ENCODE measurements at places on chromosomes 16 and 17.

DNA sequence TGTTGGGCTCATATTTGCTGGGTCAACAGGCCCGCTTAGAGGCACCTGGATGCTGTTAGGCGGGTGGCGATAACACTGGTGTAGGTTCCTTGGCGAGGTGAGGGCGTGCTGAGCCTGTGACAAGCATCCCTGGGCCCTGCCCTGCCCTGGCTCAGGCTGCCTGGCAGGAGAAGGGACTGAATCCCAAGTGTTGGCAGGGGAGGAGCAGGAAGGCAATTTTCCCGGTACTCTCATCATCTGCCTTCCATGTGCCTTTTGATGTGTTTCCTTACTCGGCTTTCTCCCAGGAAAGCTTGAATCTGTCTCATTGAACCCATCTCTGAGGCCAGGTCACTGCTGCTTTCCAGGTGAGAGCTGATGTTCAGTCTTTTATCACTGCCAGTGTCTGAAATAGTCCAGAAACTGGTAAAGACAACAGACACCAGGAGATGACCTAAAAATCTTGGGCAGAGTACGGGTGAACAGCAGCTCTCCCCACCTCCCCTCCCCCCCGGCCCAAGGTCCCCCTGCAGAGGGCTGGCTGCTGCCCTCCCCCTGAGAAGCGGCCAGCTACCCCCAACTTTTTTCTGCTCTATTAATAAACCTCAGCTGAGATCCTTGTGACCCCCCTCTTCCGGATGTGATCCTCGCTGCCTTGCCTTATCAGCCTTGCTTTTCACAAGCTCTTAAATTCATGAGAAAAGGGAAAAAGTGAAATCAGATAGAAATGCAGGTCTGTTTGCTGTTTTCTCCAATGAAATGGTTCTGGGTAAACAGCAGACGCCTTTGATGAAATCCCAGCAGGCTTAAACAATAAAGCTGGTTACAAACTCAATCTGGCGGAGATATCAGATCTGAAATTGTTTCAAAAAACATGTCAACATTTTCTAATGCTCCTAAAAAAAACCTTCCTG, 29.0 kb downstream of the RTN4RL1 start:
- DNase-seq: no peak

DNA sequence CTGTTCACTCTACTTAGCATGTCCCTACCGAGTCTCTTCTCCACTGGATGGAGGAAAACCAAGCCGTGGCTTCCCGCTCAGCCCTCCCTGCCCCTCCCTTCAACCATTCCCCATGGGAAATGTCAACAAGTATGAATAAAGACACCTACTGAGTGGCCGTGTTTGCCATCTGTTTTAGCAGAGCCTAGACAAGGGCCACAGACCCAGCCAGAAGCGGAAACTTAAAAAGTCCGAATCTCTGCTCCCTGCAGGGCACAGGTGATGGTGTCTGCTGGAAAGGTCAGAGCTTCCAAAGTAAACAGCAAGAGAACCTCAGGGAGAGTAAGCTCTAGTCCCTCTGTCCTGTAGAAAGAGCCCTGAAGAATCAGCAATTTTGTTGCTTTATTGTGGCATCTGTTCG, 2.8 kb upstream of the LPCAT2 start:
- no peak for DNase-seq

- DNase-seq: no peak
Measured at GRCh38 chr17:79684132-79684985, 46.4 kb upstream of the ENPP7 start.

DNA sequence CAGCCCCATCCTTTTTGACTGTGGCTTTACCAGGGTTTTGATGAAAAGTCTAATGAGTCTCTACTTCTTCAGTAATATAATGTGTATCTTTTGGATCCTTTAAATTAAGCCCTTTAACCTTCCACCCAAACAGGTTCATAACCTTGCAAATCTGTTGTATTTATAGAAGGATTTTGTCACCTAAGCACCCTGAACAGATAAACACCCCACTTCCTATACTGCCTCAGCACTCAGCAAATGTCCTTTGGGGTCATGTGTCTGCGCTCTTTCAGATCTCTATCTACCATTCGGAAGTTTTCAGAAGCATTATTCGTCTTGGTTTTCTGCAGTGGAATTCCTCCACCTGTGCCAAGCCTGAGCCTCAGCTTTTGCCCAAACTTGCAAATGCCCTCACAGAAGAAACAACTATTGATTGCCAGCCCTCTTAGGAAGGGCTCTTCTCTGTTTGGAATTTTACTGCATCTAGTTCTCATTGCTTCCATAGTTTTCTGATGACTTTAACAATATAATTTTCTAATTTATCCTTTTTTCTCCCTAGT, 214.8 kb upstream of the KCNJ16 start:
- DNase-seq: no peak

- DNase-seq: no peak
Measured at GRCh38 chr16:86306011-86306644, 204.2 kb upstream of the FOXF1 start.
